Memory B cell (primary cell): ENCODE measurements at places on chromosomes 12 and 14.

- DNase-seq: no peak
Observed at GRCh38 chr12:19597167-19598026, 158.1 kb downstream of the AEBP2 start.

GRCh38 chr12:132214891-132215290 lies 70.6 kb downstream of the NOC4L start:
- no peak for DNase-seq

DNA sequence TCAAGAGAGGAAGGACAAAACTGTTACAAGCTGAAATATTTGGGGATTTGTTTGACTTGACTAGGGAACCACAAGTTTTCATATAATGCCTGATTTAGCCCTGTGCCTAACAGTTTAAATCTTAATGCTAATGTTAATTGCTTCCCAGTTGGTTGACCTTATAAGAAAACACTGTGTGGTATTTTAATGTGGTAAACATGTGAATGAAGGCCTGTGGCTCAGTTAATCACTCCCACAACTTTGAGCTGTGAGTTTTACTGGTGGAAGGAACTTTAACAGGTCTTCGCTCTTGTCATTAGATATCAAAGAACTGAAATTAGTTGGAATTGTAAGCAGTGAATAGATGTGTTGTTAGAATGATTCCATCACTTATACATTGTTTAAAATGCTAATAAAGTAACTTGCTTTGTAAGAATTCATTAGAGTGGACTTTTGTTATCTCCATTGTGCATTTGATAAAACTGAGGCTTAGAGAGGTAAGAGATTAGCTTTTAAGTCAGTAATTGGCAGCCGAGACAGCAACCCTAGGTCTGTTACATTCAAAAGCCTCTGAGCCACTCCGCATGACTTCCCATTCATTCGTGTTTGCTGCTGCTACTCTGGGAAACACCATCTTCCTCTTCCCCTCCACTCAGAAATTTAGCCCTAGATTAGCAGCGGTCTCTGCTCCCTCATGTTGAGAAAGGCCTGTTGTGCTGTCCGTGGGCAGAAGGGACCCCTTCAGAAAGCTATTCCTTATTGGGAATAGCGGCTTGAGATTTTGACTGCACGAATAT lies 1.0 kb upstream of the TBK1 start:
- no peak for DNase-seq

GRCh38 chr12:47744778-47745436 lies 13.8 kb downstream of the RAPGEF3 start:
- DNase-seq: no peak

DNA sequence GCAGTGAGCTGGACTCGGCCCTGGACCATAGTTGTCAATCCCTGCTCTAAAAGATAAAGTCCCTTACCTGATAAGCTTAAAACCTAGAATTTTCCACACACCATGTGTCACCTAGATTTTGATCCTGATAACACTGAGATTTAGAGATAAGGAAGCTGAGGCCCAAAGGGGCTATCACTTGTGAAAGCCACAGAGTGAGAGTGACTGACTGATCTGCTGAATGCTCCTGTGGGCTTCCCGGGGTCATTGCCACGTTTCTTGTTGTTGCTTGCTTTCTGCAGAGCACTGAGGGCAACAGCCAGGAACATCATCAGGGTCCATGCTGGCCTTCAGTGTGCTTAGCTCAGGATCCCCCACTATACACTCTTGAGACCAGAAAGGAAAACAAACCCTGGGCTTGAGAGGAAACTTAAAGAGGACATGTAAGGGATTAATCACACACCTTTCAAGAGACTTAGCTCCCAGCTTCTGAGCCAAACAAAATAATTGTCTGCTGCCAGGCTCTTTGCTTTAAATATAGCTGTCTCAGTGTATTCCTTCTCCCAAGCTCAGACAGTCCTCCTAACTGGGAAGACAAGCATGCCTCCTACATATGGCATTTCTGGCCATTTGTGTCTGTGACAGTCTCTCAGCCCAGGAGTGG lies 82.6 kb upstream of the ARHGAP5 start:
- DNase-seq: no peak

- DNase-seq: no peak
Observed at GRCh38 chr14:102560458-102561261, 31.8 kb upstream of the RCOR1 start.

- DNase-seq: no peak
Observed at GRCh38 chr14:100747021-100747586, 20.4 kb downstream of the DLK1 start.

DNA sequence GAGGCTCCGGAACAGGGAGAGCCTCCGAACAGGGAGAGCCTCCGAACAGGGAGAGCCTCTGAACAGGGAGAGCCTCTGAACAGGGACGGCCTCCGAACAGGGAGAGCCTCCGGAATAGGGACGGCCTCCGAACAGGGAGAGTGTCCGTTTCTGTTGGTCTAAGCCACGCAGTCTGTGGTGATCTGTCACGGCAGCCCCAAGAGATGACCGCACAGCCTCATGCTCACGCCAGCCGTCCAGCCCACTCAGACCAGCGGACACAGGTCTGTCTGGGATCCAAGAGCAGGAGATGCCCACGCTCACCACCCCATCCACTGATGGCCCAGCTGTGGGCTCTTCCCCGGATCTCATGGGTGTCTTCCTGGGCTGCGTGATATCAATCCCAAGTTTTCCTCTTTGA lies 33.3 kb downstream of the GALNT9 start:
- DNase-seq: no peak

GRCh38 chr14:89899291-89899690 lies 55.2 kb downstream of the EFCAB11 start:
- no peak for DNase-seq

DNA sequence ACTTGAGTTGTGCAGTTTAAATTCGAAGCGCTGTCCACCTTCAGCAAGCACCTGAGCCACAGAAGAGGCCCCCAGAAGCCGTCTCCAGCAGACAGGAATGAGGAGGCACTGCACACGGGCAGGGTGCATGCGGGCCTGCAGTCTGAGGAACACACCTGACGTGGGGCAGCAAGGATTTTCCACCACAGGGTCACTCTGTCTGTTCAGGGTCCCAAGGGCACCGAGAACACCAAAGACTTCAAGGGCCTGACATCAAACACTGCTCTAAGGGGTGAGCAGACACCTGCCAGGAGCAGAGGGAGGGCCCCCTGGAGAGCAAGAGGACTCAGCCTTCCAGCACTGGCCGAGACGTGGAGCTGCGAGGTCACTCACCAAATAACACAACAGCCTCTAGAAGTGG lies 99.7 kb upstream of the C14orf180 start:
- no peak for DNase-seq

DNA sequence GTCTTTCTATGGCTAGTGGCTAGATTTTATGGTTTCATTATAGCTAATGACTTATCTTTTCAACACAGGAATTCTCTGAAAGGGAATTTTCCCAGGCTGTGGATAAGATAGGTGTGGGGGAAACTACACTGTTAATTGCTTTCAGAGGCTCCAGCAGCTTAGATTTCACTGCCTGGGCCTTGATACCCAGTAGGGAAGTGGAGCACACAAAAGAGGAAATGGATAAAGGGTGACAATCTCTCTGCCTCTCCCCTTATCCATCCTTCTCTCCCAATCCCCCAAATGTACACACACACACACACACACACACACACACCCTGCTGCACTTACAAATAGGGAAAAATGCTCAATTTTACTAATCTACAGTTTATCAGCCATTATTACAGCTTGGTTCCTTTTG lies 19.1 kb downstream of the SIX4 start:
- DNase-seq: no peak

- DNase-seq: no peak
Observed at GRCh38 chr12:6821591-6822425, at the start of gene GPR162. Gene GPR162, plus strand, starts transcription at chr12:6821821. Its CDS starts 2,078 bp downstream, at chr12:6823899.
